ENCODE measurements at places on chromosomes 6 and 20.

- DNase-seq: no peak
Measured at GRCh38 chr6:119043783-119044182, 34.7 kb downstream of the FAM184A start.

DNA sequence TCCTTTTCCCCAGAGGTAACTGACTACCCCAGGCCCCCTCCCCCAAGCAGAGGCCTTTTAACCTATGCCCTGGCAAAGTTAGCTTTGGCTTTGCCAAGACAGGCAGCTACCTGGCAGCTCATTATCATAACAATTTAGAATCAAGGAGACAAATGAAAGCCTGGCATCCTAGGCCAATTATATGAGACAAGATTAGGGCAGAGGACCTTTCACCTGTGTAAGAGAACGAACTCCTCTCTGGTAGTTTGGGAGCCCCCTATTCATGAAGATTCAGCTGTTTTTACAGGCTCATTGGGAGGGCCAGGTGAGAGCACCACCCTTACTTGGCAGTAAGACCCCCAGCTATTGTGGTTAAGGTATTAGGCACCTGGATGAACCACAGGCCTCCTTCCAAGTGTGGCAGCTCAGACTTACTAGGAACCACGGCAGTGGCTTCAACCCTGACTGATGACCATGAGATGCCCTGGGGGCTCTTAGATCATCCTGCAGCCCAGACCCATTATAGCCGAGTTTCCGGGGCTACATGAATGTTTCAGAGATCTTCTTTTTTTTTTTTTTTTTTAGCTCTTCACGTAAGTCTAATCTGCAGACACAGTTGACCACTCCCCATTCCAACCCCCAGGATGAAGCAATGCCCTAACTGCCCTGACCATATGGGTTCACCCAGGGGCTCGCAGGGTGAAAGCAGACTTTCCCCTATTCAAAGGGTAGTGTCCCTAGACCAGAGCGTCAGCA, 56.2 kb downstream of the RAB44 start:
- no peak for DNase-seq

DNA sequence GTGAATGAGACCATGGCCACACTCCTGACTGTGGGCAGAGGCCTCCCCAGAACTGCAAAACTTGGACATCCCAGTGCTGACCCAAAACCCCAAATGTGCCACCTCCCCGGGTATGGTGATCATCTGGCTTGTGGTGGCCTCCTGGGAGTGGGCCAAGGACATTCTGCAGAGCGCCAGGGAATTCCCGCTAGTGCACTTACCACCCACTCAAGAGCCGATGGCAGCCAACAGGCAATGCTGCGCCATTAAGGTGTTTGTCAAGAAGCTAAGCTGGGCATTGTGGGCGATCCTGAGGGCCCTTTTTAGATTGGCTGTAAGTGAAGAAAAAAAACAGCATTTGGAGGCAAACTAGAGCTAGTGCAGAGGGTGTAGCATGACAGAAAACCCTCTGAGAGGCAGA, 9.4 kb downstream of the MMP24 start:
- no peak for DNase-seq

DNA sequence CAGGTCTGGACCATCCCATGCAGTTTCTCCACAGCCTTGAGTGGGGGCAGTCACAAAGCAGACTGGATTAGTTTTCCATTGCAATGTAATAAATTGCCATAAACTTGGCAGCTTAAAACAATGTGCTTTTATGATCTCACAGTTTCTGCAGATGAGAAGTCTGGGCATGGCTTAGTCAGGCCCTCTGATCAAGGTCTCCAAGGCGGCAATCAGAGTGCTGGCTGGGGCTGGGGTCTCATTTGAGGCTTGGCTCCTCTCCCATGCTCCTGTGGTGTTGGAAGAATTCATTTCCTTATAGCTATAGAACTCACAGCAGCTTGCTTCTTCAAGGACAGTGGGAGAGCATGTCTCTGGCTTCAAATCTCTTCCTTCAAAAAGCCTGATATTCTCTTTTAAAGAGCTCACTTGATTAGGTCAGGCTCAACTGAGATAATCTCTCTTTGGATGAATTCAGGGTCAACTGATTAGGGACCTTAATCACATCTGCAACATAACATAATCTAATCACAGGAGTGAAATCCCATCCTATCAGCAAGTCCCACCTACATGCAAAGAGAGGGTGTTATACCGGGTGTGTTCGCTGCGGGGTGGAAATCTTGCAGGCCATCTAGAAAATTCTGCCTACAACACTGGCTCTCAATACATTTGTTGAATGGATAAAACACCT, 77.4 kb upstream of the SULF2 start:
- DNase-seq: no peak

DNA sequence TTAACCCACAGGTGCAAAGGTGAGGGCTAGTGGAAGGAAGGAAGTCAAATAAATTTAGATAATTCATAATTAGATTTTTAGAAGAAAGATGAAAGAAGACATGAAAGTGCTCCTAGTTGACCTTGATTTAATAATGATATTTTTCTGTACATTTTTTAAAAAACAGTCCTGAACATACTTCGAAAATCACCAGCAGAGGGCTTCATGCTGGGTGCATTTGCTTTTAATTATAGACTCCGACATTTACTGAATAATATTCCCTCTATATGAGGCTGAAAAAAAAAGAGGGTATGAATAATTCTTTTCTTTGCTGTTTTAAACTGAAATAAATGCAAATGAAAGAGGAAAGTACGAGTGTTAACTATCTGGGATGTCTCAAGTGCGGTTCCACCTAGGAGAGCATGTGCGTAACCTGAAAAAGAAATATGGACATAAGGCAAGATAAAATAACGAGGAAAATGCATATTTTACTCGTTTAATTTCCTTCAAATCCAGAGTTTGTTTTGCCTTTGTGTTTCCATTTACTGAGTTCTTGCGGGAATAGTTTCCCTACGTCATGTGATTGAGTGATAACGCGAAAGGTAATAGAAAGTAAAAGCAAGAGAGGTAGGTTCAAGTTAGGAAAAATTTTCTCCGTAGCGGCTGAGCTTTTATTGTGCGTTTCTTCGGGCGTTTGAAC, 3.1 kb upstream of the TFAP2B start:
- no peak for DNase-seq

DNA sequence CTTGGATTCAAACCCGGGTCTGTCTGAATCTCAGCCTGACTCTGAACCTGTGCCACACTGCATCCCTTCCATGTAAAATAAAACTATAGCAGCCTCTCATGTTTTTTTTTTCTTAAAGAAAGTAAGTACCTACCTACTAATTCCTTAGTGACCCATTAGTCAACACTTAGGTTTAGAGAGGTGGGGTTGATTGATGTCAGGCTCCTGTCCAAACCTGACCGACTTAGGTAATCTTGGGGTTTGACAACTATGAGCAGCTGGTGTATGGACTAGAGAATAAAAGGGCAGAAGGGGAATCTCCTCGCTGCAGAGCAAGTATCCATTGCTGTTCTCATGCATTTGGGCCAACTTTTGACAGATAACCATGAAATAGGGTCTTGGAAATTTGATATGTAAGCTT, 6.5 kb downstream of the NKAIN2 start:
- DNase-seq: no peak

DNA sequence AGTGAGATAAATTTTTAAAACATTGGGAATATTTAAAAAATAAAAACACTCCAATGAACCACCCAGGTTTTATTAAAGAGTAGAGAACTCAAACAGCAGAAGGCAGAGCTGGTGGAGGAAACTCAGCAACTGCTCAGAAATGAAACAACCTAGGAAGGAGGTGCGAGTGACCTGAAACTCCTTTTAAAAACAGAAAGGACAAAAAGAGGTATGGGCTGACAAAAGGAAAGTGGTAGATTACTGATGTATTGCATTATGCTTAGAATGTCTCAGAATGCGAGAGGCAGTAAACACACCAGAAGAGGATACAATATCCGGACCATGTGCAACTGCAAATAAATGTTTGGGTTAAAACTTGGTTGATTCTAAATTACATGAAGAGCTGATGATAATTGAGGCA, 97.6 kb downstream of the ESR1 start:
- DNase-seq: no peak

GRCh38 chr20:47493175-47493962, 8.3 kb upstream of the NCOA3 start:
- peak; percentile 58 for DNase-seq

DNA sequence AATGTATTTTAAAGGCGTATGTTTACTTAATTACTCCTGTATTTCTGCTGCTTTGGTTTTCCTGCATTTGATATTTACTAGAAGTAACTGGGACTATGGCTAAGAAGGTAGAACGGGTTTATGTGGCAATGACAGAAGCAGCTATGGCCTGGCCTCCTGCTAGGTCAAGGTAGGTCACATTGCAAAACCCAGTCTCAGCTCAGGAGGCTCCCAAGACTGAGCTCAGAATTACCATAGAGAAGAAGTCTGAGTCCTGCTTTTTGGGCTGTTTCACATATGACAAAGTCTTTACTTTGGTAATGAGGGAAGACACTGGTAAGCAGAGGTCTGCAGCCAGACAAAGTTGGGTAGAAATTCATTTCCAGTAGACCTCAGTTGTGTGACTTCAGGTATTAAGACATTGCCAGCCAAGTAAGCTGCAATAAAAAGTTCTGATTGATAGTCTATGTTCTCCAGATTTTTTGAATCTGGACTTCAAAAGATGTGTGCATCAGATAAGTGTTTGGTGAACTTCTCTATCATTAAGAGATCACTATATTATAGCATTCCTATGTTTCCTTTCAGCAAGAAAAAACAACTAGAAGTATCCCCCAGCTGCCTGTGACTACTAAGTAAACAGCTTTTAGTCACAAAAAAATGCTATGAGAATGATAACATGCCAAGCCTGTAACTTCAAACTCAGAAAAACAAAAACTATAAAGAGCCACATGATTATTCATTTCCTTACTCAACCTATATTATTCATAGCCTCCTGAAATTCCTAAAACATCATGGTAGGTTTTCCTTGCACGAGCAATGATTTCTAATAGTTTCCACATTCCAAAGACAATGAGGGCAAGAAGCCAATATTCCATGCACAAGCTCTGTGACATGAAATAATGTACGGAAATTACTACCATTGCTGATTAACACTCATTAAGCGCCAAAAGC, 312.3 kb downstream of the HAO1 start:
- DNase-seq: no peak

- DNase-seq: no peak
Measured at GRCh38 chr6:167707686-167708500, 118.8 kb upstream of the AFDN start.

DNA sequence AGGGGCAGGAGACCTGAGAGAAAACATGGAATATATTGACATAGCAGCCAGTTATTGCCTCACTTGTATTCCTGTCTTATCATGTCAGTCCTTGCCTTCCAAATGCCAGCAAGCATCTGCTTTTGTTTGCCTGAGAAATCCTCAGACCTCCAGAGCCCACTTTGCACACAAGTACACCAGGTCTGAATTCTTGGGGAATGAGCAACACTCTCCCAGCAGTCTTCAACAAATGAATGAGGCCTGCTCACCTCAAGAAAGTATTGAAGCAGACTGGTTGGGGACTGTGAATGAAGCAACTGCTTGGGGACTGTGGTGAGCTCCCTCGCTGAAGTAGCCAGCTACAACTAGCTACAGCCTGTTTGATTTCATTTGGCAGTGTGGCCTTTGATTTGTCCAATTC, 172.8 kb upstream of the SPTLC3 start:
- DNase-seq: no peak

- no peak for DNase-seq
Measured at GRCh38 chr6:167988154-167988495, 9.3 kb upstream of the KIF25 start.

- DNase-seq: no peak
Measured at GRCh38 chr6:135036731-135037420, 17.7 kb downstream of the HBS1L start.

- DNase-seq: no peak
Measured at GRCh38 chr6:89681983-89682564, 43.5 kb upstream of the LYRM2 start.

GRCh38 chr6:95519228-95520037, 57.9 kb upstream of the MANEA start:
- DNase-seq: no peak

GRCh38 chr6:161624111-161624510, 350.2 kb upstream of the AGPAT4 start:
- no peak for DNase-seq

GRCh38 chr6:105459049-105459448, 56.2 kb upstream of the PREP start:
- no peak for DNase-seq
